Lung microvascular endothelial cell (primary cell): ENCODE measurements at places on chromosomes 3 and 15.
A peak's percentile ranks its signal among the peaks of the same experiment; 100 is the strongest.

DNA sequence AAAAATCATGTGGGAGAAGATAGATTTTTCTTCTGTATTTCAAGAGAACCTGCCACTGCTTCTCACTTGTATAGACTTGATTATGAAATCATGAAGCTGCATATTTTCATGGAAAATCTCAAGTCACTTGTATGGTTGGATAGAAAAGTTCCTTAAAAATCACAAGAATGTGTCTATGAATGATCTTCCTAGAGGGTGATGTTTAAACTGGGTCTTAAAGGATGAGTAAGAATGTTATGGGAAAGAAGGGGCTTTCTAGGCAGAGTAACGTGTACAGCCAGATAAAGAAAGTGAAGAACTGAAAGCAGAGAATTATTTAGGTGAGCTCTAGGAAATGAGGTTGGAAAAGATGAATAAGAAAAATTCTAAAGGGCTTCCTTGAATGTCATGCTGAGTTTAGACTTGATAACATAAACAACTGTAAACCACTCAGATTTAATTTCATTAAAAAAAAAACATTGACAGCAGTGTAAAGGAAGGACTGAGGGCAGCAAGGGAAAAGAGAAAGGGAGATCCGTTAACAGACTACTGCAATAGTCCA lies 5.0 kb downstream of the CD47 start:
- no peak for DNase-seq

DNA sequence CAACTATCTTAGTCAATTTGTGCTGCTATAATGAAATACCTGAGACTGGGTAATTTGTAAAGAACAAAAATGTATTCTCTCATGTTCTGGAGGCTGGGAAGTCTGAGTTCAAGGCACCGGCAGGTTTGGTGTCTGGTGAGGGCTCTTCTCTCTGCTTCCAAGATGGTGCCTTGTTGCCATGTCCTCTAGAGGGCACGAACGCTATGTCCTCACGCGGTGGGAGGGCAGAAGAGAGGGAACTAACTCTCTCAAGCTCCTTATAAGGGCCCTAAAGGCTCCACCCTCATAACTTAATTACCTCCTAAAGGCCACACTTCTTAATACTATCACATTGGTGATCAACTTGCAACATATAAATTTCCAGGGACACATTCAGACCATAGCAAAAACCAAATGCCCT lies 108.4 kb downstream of the ADAMTSL3 start:
- DNase-seq = no peak

- no peak for DNase-seq
Measured at GRCh38 chr3:174322789-174323188, 536.3 kb upstream of the NAALADL2 start.

DNA sequence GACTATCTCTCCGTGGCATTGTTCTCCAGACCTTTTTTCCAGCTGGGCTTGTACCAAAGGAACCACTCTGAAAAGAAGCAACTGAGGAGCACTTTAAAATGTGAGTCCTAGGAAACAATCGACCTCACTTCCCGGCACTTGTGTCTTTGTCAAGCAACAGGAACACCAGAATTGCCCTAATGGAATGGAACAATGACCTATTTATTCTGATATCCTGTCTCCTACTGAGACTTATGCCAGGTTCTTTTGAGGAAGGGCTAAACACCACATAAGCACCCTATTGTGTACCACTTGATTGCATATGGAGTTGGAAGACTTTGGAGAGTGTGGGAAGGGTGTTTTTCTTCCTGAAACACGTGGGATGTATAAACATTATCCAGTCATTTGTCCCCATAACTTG lies 56.8 kb upstream of the TGFBR2 start:
- no peak for DNase-seq

- DNase-seq = no peak
Measured at GRCh38 chr15:37100966-37101215, 542 bp upstream of the MEIS2 start.

- DNase-seq = no peak
Measured at GRCh38 chr3:125316246-125316645, 58.9 kb downstream of the ZNF148 start.

DNA sequence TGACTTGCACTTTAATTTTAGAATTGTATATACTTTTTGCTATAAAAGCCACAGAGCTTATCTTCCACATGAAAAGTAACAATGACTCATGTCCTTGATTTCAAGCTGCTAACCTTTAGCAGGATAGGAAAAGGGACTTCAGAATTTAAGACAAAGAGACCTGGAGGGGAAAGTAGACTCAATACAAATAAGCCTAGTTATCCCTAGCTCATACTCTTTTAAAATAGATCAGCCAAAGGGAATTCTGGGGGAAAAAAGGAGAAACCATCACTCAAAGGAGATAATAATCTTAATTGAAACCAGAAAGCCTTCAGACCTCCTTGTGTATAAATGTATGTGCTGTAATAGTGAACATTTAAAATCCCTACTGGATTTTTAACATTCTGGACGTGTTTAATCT lies 930.3 kb downstream of the NTRK3 start:
- DNase-seq = no peak

- DNase-seq = no peak
Measured at GRCh38 chr3:4520033-4520816, 27.1 kb downstream of the ITPR1 start.

DNA sequence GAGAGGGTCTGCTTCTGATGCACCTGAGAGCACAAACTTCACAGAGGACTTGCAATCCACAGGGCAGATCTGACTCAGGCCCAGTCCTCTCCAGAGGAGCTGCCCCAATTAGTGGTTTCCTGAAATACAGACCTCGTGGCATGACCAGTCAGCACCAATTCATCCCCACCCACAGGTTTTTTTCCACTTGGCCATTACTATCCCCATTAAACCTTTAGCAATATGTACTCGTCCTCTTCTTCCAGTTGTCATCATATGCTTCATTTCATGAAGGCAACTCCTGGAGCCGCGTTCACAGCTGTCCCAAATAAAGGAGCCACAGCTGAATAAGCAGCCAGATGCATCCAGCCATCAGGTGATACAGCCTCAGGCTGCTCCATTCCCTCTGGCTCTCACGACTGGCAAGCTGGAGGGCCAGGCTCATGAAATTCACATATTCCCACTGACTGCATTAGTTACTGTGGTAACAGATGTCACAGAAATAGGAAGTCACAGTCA lies 163.1 kb downstream of the FMN1 start:
- no peak for DNase-seq

- DNase-seq = no peak
Measured at GRCh38 chr15:48309740-48310139, 21.5 kb upstream of the DUT start.

DNA sequence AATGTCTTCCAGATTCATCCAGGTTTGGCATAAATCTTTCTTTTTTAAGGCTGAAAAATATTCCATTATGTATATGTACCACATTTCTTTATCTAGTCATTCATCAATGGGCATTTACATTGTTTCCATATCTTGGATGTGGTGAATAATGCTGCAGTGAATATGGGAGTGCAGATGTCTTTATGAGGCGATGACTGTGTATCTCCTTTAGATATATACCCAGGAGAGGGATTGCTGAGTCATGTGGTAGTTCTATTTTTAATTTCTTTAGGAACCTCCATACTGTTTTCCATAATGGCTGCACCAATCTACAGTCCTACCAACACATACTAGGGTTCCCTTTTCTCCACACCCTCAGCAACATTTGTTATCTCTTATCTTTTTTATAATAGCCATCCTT lies 96.3 kb downstream of the LRRC28 start:
- no peak for DNase-seq

GRCh38 chr15:83747050-83747717 lies 93.3 kb downstream of the ADAMTSL3 start:
- peak; percentile 94 for DNase-seq
